ENCODE measurements at places on chromosomes 3 and 15. TPM values are rescaled to one million over a fixed set of nuclear protein-coding genes. Genes with fewer than 3 reads are reported as not detected.

PLSCR4 gene
- 18.1 TPM for total RNA-seq

SEMA5B gene
- total RNA-seq, result not detected

CCDC191 gene
- total RNA-seq, result 1.2 TPM

TRPM1 gene
- total RNA-seq, result not detected

U2SURP gene
- total RNA-seq, result 90.1 TPM

RIOX2 gene
- 38.2 TPM for total RNA-seq

SKIL gene
- total RNA-seq, result 107 TPM

ARHGAP31 gene
- 5.8 TPM for total RNA-seq

IMPG2 gene
- 0.44 TPM for total RNA-seq

ALPK3 gene
- total RNA-seq, result 0.11 TPM

CELF6 gene
- 0.37 TPM for total RNA-seq

MINAR1 gene
- total RNA-seq, result 0.66 TPM

NEK11 gene
- total RNA-seq, result 8.6 TPM

VGLL4 gene
- total RNA-seq, result 27.0 TPM

GOLGA8J gene
- total RNA-seq, result 0.11 TPM

DET1 gene
- total RNA-seq, result 9.4 TPM

FANCD2OS gene
- total RNA-seq, result not detected

All from uterine smooth muscle cell (primary cell).